Stimulated activated CD8-positive, alpha-beta memory T cell treated with anti-CD3 and anti-CD28 coated beads, Interleukin-15, amount 100 ng/mL, for 48 hours (primary cell): ENCODE measurements at places on chromosomes 7 and 10.

GRCh38 chr7:75737856-75738603 is 711 bp downstream of the HIP1 start:
- no peak for DNase-seq

- no peak for DNase-seq
Measured at GRCh38 chr10:48209241-48209640, 65.3 kb downstream of the FRMPD2 start.

DNA sequence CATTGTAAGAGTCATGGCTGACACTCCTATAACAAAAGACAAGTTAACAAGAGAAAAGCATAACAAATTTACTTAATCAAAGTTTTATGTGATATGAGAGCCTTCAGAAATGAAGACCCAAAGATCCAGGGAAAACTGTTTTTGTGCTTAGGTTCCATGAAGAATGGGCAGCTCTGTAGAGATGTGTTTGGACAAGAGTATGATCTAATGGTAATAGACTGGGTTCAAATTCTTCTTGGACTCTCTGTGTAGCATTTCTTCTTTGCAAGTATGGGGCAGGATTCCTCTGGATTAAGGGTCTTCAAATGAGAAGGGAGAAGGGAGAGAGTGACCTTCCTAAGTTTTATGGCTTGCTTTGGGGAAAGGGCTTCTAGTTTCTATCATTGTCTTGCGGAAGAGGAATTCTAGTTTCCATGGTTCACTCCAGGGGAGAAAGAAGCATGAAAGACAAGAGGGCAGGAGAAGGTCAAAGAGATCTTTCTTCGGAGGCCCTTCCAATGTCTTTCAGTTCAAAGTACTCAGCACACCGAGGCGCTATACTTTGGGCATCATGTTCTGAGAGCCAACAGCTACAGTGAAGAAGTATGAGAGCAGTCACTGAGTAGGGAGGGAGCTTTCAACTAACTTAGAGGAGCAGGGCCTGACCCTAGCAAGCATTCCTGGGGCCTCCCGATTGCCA is 15.4 kb downstream of the IFIT3 start:
- DNase-seq, result no peak

- no peak for DNase-seq
Measured at GRCh38 chr10:16832351-16833080, 15.3 kb upstream of the RSU1 start.
